ENCODE measurements at places on chromosomes 3 and 15.

DNA sequence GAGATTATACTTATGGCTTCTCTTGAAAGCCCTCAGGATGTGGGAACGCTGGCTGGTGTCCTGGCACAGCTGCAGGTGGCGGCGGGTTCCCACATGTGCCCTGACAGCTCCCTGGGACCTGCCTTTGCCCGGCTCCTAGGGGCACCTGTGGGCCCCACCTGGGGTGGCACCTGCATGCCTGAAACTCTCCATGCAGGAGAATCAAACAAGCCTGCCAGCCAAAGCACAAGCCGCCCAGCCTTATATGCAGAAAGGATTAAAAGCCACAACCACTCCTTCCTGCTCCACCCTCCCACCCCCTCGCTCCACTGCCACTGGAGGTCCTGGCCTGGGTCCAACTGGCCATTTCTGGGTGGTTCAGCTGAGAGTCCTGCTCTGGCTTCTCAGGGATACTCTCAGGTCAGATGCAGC lies 18.1 kb downstream of the TRPM1 start:
- no peak for DNase-seq

DNA sequence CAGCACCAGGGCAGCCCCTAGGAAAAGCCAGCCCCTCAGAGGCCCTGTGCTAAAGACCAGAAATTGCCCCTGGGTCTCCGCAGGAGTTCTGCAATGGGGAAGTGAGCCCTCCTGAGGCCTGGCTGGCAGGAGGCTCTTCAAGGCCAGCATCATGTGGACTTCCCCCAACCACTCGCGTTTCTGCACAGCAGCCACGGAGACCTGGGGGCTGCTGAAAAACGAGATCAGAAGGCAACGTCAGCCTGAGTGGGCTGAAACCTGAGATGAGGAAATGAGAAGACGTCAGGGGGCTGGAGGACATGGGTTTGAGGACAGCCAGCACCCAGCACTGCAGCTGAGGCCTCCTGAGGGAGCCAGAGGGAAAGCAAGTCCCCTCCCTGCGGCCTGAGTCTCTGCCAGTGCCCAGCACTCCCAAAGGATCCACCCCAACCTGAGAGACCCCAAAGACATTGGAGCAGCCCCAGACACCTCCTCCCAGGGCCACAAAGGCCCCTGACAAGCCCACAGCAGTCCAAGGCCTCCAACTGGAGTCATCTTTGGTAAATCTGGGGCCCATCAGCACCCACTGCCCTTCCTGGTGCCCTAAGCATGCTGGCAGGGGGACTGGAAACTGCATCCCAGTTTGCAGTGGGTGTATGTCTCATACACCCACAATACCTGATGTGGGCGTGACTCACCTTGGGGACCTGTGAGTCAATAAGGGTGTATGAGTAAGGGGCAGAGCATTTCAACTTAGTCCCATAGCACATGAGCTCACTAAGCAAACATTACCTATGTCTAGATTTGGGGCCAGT lies 29.2 kb upstream of the CYP11A1 start:
- peak; percentile 37 for DNase-seq

DNA sequence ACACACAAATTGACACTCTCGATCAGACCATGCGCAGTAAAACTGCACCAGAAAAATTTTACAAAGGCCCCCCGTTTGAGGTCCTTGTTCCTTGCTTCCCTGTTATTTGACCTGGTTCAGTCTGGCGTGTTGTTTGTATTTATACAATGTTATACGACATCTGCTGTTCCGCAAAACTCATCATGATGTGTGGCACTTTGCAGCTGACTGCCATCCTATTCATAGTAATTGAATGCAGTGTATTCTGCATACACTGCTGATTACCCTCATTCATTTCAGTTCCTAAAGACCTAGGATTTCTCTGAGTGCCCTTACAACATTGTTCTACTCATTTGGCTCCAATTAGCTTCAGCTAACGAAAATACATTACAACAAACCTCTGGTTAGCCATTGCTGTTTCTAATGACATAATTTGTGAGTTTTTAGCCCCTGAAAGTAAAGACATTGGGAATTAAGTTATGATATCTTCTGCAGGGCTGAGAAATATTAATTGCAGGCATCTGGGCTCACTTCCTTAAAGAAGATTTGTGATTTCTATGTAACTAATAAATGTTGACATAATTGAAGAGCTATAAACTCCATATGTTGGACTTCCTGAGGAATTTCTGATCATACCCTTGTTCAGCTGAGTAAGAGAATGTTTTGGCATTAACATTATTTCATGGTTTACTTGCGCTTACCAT lies 75.7 kb downstream of the C3orf38 start:
- no peak for DNase-seq

- no peak for DNase-seq
Measured at GRCh38 chr3:4580346-4581123, 87.4 kb downstream of the ITPR1 start.

DNA sequence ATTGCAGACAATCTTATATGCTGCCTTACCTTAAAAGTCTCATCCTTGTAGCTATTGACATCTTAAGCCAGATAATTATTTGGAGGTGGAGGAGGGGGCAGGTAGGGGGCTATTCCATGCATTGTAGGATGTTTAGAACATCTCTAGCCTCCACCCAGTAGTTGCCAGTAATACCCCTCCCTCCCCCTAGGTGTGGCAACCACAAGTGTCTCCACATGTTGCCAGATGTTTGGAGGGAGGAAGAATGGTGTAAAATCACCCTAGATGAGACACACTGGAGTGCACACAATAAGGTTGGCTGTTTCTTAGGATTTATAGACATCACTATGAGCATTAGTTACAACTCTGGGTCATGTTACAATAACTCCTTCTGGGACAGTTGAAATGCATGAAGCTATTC lies 27.4 kb downstream of the GORASP1 start:
- no peak for DNase-seq

- no peak for DNase-seq
Measured at GRCh38 chr3:70840106-70840870, 527.9 kb upstream of the MDFIC2 start.

DNA sequence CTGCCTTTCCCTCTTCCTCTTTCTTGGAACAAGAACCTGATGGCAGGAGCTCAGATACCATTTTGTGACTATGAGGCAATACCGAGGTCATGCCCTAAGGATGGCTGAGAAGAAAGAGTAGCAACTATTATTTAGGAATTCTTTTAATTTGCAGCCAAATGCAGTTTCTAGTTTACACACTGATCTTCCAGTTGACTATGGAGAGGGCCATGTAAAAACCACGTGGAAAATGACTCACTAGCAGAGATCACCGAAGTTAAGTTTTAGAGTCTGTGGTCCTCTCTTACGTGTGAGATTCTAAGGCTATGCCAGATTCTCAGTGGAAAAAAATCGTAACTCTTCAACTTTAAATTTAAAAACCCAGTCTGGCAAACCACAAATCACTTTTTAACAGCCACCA lies 7.8 kb downstream of the BNC1 start:
- DNase-seq, result no peak

- DNase-seq, result no peak
Measured at GRCh38 chr3:123411340-123412040, 37.4 kb downstream of the ADCY5 start.

DNA sequence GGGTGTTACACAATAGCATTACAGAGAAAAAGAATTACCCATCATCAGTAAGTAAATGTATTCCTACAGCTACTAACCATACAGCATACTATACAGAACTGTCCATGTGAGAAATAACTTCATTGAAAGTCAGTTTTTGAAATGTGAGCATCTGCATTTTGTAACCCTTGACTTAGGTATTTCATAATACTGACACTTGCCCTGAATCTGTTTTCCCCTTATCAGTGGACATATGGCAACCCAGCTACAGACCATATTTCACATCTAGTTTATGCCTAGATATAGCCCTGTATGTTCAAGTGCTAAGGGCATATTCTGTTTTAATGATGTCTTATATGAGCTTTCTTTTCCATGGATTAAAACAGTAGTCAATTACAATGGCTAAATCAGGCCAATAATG lies 297.6 kb downstream of the TBC1D5 start:
- no peak for DNase-seq

DNA sequence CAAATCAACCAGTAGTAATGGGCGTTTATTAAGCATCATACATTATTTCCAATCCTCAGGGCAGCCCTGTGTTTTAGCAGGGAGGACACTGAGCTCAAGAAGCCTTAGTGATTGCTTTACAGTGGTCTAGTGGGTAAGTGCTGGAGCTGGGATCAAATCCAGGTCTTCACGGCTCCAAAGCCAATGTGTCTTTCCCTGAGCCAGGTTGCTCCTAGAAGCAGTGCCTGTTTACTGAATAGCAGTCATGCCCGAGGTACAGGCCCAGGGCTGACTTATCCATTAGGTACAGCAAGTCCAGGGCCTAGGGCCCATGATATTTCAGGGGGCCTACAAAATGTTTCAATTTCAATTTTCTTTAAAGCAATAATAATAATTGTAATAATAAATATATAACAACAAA lies 9.6 kb upstream of the SMAD6 start:
- DNase-seq, result no peak

Data from activated CD4-positive, alpha-beta T cell treated with anti-CD3 and anti-CD28 coated beads, Interleukin-2, amount 50 U/mL, for 24 hours (primary cell).